GM12892 (cell line): ENCODE measurements at places on chromosomes 2 and 18.

DNA sequence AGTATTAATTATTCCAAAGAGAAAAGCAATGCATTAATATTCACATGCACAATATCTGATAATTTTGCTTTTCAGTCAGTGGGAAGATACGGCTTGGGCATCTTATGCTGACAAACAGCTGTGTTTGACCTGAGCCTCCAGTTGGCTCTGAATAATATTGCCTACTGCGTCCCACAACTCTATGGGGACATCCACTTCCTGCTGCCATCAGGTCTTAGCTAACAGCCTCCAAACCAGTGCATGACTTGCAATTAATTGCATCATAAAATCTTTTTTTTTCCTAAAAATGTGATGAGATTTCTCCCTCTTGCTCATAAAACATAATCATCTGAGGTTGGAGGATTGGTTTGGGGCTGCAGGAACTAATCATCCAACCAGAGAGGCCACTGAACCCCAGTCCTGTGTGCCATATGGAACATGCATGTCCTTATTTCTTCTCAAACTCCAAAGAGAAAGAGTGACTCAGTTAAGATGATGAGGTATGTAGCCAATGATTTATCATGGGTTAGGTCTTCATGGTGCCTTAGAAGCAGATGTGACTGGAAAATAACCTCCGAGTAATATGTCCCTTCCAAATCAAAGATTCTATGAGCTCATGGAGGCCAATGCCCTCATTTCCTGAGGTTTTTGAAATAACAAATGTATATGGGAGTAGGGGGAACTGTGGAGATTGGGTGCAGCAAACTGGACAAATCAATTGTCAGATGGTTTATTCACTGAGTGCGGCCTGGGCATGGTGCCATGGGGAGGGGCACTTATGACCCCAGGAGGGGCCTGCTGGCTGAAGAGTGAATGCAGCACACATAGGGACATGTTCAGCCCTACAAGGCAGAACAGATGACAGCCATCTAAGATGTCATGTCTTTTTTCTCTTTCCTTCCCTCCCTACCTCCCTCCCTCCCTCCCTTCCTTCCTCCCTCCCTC is 39.4 kb downstream of the EDAR start:
- no peak for DNase-seq

- no peak for DNase-seq
Observed at GRCh38 chr2:15279201-15279876, 281.8 kb downstream of the NBAS start.

GRCh38 chr2:190867212-190867611 is 13.4 kb upstream of the GLS start:
- no peak for DNase-seq

GRCh38 chr2:217431577-217432269 is 571.1 kb downstream of the TNS1 start:
- no peak for DNase-seq

DNA sequence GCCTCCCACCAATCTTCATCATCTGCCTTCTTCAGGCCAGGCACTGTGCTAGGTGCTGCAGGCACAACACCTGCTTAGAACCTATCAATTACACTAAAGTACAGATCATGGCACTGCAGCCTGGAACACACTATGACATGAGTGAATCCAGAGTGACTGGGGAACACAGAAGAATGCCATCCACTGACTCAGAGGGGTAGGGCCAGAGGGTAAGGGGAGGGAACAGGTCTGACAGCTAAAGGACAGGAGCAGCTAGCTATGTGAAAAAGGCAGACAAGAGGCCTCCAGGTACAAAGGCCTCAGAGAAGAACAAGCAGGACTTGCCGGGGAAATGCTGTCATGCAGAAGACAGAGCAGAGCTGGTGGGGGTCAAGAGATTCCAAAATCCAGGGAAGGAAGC is 53.3 kb upstream of the ACAA2 start:
- no peak for DNase-seq

- DNase-seq: no peak
Observed at GRCh38 chr2:172613040-172613439, 57.1 kb downstream of the PDK1 start.

GRCh38 chr2:109396202-109397180 is 217.3 kb downstream of the SEPTIN10 start:
- no peak for DNase-seq

DNA sequence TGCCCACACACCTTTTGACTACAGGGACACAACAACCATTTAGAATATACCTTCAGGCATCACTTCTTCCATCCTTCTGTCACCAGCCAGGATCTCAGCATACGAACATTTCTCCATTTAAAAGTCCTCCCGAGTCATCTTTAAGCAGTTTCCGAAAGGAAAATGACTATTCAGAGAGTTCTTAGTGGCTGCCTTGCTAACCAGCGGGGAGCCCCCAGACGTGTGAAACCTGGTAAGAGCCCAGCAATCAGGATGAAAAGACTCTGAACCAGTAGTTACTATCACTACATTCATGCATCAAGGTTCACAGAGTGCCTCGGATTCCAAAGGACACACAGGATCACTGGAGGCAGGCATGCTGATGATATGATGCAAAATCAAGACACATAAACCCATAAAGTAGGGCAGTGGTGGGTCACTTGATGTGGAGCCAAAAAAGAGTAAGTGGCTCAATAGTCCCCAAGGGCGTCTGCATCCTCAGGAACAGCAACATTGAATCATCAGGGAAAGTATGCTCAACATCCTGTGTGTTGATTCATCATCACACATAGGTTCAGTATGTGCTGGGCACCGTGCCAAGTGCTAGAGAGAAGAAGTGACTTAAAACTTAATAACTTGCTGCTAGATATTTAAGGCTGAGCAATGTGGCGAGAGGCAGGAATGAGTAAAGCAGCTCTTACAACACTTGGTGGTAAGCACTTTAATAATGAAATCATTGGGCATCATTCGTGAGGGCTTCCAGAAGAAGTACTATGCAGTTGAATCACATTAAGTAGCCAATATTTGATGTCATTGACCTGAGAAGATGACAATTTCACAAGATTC is 4.4 kb downstream of the CCL20 start:
- no peak for DNase-seq

DNA sequence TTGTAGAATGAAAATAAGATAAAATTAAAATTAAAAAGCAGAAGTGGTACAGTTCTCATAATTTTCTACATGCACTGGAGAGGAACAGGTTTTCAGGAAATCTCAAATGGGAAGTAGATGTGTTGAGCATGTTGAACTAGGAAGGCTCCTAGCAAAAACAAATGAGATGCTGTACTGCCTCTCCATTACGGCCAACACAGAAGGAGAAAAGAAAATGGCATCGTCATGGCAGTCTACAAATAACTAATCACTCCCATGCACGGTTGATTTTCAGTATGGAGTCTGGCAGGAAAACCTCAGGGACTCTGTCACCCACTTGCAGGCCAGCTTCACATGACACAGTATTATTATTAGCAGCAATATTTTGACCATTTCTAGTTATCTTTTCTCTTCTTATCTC is 278.7 kb downstream of the NRXN1 start:
- no peak for DNase-seq

DNA sequence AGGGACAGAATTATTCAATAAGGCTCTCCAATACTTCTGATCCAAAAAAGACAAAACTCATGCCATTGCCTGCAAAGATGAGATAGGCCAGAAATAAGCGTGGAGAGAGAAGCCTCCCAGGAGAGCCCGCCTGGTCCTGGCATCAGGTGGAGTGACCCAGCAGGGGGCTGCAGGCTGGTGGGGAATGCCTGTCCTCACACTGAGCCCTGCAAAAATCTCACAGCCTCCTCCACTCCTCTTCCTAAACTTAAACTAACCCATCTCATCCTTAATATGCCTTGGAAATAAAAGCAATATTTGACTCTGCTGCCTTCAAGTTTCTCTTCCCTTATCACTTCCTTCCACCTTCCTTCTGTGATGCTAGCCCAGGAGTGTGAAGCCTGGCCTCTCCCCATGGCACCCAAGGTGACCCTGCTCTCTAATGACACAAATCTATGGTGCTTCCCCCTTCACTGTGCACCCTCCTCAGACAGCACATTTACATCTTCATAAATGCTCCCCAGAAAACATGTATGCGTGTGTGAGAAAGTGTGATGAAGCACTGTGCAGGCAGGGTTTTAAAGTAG is 218.4 kb downstream of the ANAPC1 start:
- DNase-seq: no peak

DNA sequence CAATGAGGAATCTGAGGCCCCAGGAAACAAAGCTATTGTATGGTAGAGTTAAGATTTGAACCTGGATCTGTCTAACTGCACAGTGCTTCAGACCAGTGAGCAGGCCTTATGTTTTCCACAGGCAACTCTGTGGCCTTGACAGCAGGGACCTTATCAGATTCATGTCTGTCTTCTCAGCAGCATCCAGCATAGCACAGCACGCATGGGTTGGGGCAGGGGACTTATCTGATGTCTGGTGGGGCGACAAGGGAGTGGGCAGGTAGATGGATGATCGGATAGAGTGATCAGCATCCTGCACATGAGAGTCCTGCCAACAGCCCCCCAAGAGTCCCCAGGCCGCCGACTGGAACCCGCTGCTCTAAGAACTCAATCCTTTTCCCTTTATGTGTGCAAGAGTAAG is 28.7 kb upstream of the KCNF1 start:
- no peak for DNase-seq

GRCh38 chr2:149152469-149152953 is 114.0 kb downstream of the LYPD6B start:
- DNase-seq: no peak

DNA sequence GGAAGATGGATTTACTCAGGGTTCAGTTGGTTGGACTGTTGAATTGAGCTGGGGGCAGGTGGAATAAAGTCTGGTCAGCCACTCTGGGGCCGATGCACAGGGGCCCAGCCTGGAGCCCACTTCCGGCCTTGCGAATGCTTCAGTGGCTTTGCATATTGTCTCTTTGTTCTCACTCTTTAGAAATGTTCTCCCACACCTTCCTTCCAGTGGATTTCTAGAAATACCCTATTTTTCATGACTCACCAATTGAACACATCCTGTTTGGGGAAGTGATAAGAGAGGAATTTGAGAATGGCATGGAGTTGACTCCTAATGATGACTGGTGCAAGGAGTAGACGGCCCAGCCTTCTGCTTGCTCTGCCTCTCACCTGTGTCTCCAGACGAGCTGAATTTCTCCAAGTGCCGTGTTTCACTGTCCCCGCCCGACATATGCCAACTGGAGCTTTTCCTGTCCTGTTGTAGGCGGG is 28.1 kb downstream of the ASAP2 start:
- no peak for DNase-seq

DNA sequence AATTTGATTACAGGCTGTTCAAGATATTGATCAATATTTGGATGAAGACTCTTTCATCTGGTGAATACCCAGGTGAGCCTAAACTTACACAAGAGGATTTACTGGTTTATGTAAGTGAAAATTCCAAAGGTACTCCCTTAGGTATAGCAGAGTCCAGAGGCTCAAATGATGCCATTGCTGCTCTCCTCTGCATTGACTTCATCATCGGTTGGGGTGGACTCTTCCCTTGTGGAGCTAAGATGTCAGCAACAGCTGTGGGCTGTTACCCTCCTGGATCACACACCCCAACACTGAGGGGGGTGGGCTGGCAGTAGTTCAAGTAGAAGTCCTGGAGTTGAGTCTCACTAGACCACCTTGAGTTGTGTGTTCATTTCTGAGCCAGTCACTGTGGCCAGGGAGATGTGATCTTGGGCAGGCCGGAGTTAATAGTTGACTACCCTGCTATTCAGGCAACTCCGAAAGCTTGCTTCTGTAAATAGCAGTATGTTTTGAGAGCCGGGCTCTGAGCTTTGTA is 236.9 kb downstream of the PTPRM start:
- no peak for DNase-seq

- no peak for DNase-seq
Observed at GRCh38 chr2:42795841-42796301, 3.5 kb upstream of the HAAO start.

- DNase-seq: no peak
Observed at GRCh38 chr2:233456111-233456510, 101.8 kb downstream of the DGKD start.

DNA sequence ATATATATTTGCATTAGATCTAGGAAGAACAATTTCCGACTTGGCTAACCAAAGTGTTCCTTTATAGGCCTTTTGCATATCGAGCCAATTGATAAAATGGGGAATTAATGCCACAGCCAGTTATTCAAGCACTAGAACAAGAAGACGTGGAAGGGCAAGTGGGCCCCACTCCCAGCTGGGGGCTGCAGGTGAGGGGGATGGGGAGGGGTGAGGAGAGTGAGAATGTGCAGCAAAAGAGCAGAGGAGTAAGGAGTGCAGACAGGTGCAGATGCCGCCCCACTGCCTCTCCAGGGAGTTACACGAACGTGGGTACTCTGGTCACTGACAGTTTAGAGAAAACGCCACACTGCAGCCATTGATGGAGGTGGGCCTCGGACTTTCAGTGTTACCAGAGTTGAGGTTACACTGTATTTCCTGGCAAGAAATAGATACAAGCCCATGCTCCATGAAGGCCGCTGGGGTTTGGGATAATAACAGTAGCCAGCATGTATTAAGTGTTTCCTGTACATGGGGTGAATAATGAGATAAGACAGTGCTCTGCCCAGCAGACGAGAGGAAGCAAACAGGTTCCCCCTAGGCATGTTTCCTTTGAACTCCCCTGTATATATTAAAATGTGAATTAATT is 40.9 kb downstream of the GORASP2 start:
- no peak for DNase-seq

- DNase-seq: no peak
Observed at GRCh38 chr2:135510577-135510976, 20.4 kb downstream of the ZRANB3 start.

DNA sequence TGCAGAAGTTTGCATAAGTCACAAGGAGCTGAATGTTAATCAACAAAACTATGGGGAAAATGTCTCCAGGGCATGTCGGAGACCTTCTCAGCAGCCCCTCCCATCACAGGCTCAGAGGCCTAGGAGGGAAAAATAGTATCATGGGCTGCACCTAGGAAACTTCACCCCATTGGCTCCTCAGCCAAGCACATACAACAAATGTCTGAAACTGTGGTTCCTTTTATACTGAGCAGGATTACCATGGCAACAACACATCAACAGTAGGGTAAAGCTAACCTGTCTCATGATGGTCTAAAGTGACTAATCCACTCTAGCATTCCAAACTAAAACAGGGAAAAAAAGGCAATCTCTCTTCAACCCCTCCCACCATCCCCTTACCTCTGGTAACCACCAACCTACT is 3.2 kb upstream of the NEMP2 start:
- no peak for DNase-seq

GRCh38 chr2:228700638-228701037 is 519.2 kb upstream of the SPHKAP start:
- DNase-seq: no peak

- DNase-seq: no peak
Observed at GRCh38 chr2:179703702-179704101, 157.7 kb downstream of the ZNF385B start.

DNA sequence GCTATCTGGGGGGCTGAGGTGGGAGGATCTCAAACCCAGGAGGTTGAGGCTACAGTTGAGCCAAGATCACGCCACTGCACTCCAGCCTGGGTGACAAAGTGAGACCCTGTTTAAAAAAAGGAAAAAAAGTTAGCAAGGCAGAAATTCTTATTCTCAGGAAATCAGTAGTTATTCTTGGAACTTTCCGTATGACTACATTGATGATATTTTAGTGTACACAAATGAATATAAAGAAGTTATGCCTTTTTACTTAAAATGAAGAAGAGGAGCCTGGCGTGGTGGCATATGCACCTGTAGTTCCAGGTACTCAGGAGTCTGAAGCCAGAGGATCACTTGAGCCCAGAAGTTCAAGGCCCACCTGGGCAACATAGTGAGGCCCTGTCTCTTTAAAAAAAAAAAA is 7.4 kb downstream of the SPDYA start:
- DNase-seq: no peak
